ENCODE measurements at places on chromosomes 3 and 15.

DNA sequence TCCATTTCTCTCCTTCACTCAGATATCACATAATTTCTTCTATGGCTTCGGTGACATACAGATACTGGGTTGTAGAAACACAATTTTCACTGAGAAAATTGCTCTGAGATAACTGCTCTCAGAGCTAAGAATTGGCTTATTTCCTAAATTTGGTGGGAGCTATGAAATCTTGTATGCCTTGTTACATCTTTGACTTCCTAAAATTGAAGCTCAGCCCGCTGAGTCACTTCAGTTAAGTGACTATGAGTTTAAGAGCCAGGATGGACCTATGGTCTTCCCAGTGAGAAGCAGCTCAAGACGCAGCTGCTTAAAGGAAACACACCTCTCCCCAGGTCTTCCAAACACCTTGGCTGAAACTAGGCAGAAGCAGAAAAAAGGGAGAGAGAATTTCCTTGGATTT lies 56.4 kb downstream of the EFHB start:
- DNase-seq = no peak

DNA sequence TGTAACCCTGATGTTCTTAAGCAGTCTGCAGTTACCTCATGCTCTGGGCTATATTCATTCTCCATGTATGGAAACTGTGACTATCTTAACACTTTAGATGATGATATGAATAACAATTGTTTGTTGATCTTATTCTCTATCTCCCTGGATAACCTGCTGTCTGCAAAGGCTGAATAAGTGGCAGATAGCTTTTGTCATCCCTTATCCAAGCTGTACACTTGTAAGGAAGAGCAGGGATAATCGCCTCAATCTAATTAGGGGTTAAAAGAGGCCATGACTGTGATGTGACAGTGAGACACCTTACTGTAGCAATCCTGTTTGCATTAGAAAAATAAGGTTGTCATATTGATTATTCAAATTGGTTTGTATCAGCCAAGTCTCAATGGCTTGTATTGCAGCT lies 123.9 kb downstream of the RSRC1 start:
- DNase-seq = no peak

- peak; percentile 9 for DNase-seq
Observed at GRCh38 chr15:94263341-94264273, 32.2 kb downstream of the MCTP2 start.

- no peak for DNase-seq
Observed at GRCh38 chr3:104750581-104750980, 616.1 kb upstream of the ALCAM start.

- DNase-seq = no peak
Observed at GRCh38 chr15:82951472-82952157, 905 bp downstream of the HOMER2 start.

DNA sequence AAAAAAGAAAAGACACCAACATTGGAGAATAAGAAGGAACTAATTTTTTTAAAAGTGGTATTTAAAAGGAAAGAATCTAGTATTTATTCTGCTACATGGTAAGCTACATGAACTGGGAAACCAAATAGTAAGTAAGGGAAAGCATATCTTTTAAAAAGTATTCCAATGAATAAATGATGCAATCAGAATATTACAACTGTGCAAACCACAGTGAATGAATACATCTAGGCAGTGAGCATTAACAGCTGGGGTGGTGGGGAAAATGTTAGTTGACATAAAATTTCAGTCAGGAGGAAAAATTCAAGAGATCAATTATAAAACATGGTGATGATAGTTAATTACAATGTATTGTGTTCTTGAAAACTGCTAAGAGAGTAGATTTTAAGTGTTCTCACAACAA lies 16.9 kb downstream of the ICE2 start:
- no peak for DNase-seq

GRCh38 chr3:126476166-126477060 lies 722 bp upstream of the ZXDC start:
- peak; percentile 9 for DNase-seq

- DNase-seq = peak; percentile 67
Observed at GRCh38 chr3:149479621-149480325, 5.3 kb downstream of the TM4SF4 start.

- no peak for DNase-seq
Observed at GRCh38 chr3:67093305-67093704, 95.2 kb downstream of the KBTBD8 start.

- peak; percentile 83 for DNase-seq
Observed at GRCh38 chr3:157248590-157249422, 88.9 kb upstream of the CCNL1 start.

DNA sequence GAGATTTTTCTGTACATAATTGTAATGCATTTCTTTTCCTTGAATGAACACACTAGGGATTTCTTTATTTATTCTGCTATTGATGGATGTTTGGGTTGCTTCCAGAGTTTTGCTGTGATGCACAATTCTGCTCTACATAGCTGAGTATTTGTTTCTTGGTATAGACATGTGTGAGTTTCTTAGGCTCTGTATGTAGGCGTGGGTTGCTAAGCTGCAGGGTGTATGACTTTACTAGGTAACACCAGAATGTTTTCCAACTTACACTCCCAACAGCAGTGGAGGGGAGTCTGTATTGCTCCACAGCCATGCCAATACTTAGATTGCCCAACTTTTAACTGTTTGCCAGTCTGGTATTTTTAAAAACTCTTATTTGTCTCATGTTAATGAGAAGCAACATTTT lies 155.5 kb upstream of the TNIK start:
- DNase-seq = peak; percentile 36

GRCh38 chr3:99909714-99910495 lies 92.2 kb downstream of the CMSS1 start:
- peak; percentile 51 for DNase-seq

- no peak for DNase-seq
Observed at GRCh38 chr15:100572362-100572983, 29.5 kb downstream of the LINS1 start.

DNA sequence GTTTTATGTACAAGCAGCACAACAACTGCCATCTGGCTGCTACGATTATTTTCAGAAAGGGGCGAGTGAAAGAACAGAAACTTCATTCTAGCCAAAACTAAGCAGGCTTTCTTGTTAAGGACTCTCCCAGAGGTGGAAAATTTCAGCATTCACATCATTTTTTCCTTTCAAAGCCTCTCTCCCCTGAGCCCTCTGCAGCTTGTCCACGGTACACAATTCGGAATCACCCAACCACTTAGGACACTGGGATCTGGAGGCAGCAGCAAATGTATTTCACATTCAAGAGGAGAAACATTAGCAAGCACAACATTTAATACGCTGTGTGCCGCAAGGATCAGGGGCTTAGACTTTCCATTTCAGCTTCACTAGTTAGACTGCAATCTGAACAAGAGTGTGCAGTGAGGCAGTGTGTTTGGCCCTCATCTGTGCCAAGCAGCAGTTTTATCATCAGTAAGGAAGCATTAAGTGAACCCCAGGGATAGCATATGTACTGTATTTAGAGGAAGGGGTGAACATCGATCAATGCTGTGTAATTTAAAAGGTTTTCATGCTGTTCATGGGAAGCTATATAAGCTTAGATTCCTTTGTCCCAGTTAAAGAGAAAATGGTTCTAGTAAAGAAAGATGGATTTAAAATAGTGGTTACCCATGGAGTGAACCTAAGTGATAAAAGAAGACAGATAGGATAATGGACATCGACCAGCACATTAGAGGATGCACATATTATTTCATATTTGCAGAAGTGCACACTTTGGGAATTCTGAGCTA lies 504.9 kb downstream of the TBL1XR1 start:
- DNase-seq = no peak

GRCh38 chr3:60514866-60515265 lies 736.4 kb downstream of the FHIT start:
- no peak for DNase-seq

DNA sequence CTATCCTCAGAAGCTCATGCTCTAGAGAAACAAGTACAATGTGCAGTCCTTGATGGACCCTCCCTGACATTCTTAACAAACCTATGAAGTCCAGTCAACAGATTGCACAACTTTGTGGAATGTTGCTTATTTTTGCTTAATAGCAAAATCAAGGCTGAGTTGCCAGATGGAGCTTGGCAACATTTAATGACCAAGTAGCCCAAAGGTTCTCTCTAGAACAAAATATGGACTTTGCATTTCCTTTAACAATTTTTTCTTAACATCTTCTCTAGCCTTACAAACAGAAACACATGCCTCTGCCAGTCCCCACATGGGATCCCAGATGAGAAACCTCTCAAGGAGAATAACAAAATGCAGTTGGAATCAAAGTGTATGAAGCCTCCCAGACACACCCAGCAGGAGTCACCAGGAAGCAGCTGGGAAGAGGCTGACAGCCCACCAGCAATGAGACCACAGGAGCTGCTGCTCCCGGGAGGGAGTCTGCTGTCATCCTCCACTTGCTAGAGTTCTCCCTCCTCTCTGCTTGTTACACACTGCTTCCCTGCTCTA lies 422.5 kb upstream of the CDIN1 start:
- DNase-seq = no peak

GRCh38 chr3:34077417-34078195 lies 279.2 kb downstream of the PDCD6IP start:
- no peak for DNase-seq

DNA sequence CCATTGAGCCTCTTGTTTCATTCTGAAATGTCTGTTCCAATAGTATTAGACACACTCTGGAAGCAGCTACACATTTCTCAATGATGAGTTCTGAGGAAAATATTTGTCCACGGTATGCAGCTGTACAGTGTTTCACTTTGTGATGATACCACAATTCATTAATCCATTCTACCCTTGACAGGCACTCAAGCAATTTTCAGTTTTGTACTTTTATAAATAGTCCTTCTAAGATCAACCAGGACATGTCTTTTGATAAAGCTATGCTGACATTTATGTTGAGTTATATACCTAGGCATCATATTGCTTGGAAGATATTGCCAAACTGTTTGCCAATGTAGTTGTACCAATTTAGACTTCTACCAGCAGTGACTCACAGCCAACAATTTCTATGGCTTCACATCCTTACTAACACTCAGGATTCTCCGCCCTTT lies 165.1 kb upstream of the COL8A1 start:
- peak; percentile 44 for DNase-seq

GRCh38 chr3:115788921-115789470 lies 165.7 kb downstream of the GAP43 start:
- peak; percentile 76 for DNase-seq

DNA sequence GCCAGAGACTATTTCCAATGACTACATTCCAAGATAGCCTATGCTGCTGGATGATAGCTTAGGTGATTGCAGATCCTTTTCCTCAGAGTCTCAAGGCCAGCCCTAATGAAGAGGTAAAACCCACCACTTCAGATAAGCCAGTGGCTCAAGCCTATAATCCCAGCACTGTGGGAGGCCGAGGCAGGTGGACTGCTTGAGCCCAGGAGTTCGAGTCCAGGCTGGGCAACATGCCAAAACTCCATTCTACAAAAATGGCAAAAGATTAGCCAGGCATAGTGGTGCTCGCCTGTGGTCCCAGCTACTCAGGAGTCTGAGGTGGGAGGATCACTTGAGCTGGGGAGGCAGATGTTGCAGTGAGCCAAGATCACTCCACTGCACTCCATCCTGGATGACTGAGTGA lies 495.3 kb downstream of the ZIC1 start:
- DNase-seq = no peak

DNA sequence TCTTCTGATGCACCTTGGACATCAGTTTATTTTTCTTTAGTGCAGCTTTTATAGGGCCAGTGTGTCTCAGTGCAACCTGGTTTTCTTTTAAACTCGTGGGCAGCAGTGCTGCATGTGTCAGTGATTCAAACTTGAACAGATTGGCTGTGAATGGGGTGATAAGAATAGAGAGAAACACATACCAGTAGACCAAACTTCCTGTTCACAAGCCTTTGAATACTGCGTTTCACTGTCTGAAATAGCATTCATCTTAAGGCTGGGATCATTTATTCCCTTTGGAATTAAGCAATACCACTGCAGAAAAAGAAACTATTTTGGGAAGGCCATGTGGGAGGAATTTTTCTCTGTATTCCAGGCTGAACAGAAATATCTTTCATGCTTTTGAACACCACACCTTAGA lies 51.7 kb downstream of the PHLDB2 start:
- DNase-seq = peak; percentile 81

DNA sequence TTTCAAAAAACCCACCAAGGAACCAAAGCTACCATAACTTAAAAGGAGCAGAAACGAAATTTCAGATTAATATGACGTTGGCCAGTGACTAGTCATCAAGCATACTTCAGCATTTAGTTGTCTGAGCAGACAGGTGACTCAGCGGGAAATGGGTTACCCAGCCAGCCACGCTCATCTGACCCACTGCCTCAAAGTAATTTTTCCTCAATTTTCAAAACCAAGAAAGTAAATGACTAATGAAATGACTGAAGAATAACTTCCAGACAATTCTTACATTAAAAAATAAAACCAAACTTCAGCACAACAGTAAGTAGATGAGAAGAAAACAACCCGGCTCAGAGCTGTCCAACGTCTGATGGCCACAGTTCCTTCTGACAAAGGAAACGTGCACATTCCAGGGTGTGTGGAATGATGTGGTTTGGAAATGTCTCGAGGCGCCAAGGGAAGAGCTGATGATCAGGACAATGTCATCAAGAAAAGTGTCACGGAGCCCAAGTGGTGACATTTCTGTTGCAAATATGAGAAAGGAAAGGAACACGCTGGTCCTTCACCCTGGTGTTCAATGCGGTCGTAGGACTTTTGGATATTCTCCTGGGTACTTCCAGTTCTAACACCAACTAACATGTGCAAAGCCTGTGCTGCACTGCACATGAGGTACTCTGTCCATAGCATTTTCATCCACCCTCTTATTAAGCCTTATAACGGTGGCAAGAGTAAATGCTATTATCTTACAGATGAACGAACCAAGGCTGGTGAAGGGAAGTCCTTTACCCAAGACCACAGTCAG lies 79.1 kb downstream of the FOXP1 start:
- peak; percentile 97 for DNase-seq

- no peak for DNase-seq
Observed at GRCh38 chr3:49657208-49657915, 16.8 kb upstream of the APEH start.

DNA sequence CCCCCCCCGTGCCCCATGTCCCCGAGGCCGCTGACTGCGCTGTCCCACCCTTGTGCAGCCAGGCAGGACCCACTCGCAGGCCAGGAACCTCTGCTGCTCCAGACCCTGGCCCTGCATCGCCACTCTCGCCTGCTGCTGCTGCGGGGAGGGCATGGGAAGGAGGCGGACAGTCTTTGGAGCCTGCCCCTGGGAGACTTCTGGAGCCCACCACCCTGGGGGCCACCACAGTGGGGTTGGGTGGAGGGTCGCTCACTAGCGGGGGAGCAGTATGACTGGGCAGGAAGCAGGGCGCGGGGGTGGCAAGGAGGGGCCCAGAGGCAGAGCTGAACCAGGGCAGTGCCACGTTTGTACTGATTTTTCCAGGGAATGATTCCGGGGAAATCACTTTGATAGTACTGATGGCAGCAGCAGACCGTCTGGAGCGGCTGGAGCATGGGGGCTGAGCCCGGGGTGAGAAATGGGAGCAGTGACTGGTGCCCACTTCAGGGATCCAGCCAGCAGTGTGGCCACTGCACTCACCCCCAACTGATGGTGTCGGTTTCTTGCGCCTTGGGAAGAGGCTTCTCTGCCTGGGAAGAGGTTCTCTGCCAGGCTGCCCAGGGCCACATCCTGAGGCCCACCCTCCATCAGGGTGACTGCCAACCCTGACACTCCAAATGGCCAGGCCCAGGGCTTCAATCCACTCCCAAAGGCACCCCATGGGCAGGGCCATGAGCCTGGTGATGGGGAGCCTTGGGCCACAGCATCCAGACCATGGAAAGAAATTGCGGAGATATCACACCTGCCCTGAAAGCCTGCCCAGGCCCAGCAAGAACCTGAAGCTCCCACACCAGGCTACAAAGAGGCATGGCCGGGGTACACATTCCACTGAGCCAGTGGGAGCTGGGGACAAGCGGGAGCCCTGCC lies 53.7 kb downstream of the LSAMP start:
- DNase-seq = no peak

- no peak for DNase-seq
Observed at GRCh38 chr15:88300089-88300488, 43.5 kb upstream of the NTRK3 start.
